ENCODE measurements at places on chromosomes 3 and 15.
A peak's percentile ranks its signal among the peaks of the same experiment; 100 is the strongest.

GRCh38 chr15:72916897-72917296 is 133.3 kb upstream of the ADPGK start:
- DNase-seq = no peak

- DNase-seq = no peak
Observed at GRCh38 chr3:121863801-121864200, 28.8 kb downstream of the EAF2 start.

DNA sequence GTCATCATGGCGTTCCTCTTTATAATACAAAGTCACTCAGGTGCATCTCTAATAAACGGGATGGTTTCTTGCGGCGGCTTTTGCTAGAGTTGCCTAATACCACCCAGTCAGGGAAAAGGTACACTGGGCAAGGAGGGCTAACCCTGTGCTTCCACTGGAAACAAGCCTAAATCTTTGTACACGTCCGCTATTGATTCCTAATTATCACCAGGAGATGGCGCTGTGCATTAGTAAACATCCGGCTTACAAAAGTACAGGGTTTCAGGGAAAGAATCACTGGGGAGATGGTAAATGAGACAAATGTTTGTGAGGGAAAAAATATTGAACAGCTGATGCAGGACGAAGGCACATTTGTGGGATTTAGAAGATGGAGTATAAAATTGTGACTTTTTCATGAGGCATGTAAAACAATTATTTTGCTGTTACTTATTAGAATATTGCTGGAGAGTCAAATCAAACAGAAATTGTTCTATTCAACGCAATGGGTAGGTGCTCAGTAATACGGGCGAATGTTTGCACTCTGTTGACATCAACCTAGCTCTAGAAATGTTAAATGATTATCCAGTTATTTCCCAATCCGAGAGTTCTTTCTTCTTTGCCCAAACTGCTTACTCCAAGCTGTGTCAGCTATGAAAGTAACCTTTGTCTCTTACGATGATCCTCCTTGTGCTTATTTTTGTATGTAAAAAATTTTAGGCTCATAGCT is 50.6 kb downstream of the GMNC start:
- DNase-seq = no peak

GRCh38 chr3:189630767-189631372 is 319 bp upstream of the TP63 start:
- DNase-seq = peak; percentile 43

GRCh38 chr3:190514413-190515153 is 698 bp downstream of the IL1RAP start:
- DNase-seq = peak; percentile 6

- DNase-seq = no peak
Observed at GRCh38 chr3:186151077-186151971, 42.4 kb upstream of the ETV5 start.

DNA sequence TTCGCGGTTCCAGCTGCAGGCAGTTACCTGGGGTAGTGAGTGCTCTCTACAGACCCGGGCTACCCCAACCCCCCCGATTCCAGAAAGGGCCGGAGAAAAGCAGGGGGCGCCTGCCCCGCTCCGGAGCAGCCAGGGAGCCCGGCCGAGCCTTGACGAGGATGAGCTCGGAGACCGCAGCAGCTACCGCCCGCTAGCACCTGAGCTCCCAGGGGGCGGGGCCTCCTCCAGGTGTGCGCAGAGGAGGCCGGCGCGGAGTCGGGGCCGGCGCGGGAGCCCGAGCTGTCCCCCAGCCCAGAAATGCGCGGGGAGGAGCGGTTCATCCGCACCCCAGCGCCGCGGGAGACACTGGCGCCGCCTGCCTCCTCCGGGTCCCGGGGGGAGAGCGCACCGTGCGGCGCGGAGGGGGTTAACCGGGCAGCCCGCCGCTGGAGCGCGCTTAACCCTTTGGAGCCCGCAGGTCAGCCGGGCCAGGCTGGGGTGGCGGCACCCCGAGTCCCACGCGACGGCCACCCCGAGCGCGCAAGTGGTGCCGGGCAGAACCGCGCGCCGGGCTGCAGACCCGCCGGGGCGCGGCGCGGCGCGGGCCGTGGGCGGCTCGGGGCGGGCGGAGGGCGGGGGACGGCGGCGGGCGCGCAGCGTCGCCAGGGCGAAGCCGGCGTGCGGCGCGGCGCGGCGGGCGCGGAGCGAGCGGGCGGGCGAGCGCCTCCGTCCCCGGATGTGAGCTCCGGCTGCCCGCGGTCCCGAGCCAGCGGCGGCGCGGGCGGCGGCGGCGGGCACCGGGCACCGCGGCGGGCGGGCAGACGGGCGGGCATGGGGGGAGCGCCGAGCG is at the start of gene CACNA1D:
CACNA1D (plus strand) TSS at position 649 of the 829 bp plus-strand sequence. CDS start 556 bp downstream, outside the sequence.
- no peak for DNase-seq

DNA sequence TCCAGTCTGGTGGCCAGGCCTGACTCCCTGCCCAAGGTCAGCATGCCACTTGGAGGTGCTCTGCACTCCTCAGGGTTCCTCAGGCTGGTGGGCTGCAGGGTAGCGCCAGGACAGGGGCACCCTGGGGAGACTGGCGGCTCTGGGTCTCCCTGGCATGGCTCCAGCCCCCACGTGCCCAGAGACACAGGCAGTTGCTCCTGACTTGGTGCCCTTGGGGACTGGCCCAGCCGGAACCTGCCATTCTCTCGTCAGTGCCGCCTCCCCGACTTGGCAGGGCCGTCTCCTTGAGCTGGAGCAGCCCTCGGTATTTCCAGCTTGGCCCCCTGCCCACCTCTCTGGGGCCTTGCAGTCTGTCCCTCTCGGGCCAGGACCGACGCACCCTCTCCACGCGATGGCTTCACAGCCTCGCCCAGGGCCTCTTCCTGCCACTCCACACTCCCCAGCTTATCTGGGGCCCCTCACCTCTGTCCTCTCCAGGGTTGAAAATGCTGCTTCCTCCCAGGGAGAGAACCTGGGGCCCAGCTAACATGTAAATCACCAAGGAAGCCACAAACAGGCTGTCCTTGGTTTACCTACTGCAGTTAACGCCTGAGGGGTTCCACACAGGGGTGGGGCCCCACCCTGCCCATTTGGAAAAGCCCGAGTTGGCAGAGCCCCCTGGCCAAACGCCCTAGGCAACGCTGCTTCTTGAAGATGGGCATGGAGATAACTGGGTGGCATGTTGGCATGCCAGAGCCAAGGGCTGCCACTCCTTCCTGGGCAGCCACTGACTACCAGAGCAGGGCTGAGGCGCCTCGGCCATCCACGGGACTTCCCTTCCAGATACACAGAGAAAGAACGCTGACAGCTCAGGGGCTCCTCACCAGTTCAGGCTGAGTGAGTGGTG is 61.4 kb downstream of the SMAD6 start:
- DNase-seq = no peak

- no peak for DNase-seq
Observed at GRCh38 chr3:52872245-52872644, 25.1 kb downstream of the STIMATE start.

- no peak for DNase-seq
Observed at GRCh38 chr3:71048948-71049347, 534.6 kb downstream of the FOXP1 start.

- DNase-seq = no peak
Observed at GRCh38 chr3:16514755-16515353, 1.4 kb upstream of the RFTN1 start.

Data from CD4-positive, alpha-beta T cell (primary cell).